CMK (cell line): ENCODE measurements at places on chromosomes 16 and 17.

GRCh38 chr16:47884116-47884725, 271.6 kb downstream of the ABCC12 start:
- DNase-seq = no peak

GRCh38 chr17:22270381-22270780, 578.1 kb downstream of the KCNJ18 start:
- no peak for DNase-seq

GRCh38 chr16:73046202-73046848, 1.6 kb downstream of the ZFHX3 start:
- DNase-seq = no peak

GRCh38 chr17:57329380-57330214, 73.3 kb downstream of the MSI2 start:
- DNase-seq = no peak

GRCh38 chr17:6138761-6139446, 68.7 kb downstream of the WSCD1 start:
- no peak for DNase-seq

- DNase-seq = no peak
Measured at GRCh38 chr16:55571-56136, 2.0 kb downstream of the SNRNP25 start.
